Stimulated activated CD4-positive, alpha-beta T cell treated with anti-CD3 and anti-CD28 coated beads, Interleukin-1b, Interleukin-23, amount 100 ng/mL, for 1 hour (primary cell): ENCODE measurements at places on chromosomes 2 and 18.

GRCh38 chr2:49225126-49225525, 70.8 kb upstream of the FSHR start:
- no peak for DNase-seq

DNA sequence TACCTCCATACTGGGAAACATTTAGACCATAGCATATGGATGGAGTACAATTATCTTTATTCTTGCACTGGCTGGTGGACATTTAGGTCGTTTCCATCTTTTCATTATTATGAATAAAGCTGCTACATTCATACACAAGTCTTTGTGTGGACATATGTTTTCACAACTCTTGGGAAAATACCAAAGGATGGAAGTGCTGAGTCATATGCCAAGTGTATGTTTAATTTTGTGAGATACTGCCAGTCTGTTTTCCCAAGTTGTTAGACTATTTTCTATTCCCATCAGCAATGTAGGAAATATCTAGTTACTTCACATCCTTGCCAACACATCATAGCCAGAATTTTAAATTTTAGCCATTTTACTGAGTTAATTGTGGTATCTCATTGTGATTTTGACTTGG, 91.5 kb downstream of the GALNT13 start:
- no peak for DNase-seq

DNA sequence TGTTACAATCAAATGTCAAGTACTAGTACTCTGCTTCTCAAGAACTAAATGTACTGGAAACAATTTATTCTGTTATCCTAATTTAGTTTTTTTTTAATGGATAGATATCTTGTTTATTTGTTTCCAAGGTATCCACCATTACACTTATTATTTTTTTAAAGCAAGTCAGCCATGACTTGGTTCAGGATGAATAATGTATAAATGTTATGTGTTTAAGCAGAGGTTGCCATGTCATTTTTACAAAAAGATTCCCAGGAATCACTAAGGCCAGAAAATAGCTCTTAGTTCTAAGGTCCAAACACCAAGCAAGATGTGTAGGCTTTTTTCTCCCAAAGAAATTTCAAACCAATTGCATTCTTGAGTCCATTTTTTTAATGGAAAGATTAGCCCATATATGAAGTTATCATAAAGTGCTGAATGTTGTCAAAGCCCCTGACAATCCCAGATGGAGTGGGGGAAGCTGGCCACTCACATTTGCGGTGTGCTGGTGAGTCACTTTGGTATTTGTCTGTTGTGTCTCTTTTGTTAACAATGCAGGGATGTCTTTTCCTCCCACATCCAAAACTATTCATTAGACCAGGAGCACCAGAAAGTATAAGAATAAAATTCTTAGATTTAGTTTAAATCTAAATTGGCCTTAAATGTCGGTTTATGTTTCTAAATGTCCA, 158.9 kb downstream of the COL6A3 start:
- no peak for DNase-seq

- peak; percentile 20 for DNase-seq
These were observed 142.8 kb downstream of the NDUFA10 start for GRCh38 chr2:239882331-239882732.

- no peak for DNase-seq
These were observed 128.4 kb upstream of the CBLN2 start for GRCh38 chr18:72672364-72673184.

DNA sequence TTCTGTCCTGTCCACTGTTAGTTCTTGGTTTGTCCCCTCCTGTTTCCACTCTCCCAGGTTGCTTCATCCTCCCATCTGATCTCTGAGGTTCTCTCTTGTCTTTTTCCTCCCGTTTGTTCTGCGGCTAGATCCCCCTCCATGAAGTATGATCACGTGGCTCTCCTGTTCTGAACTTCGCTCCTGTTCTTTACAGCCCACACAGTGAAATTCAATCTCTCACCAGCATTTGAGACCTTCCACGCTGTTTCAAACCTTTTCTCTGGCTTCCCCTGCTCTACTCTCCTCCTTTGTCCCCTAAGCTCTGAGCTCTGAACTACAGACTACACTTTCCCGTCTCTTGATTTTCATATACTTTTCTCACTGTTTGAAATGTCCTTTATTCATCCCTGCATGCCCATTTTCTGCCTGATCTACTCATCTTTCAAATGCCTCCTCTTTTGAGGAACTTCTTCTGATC, 83.5 kb downstream of the OSBPL6 start:
- DNase-seq = no peak

DNA sequence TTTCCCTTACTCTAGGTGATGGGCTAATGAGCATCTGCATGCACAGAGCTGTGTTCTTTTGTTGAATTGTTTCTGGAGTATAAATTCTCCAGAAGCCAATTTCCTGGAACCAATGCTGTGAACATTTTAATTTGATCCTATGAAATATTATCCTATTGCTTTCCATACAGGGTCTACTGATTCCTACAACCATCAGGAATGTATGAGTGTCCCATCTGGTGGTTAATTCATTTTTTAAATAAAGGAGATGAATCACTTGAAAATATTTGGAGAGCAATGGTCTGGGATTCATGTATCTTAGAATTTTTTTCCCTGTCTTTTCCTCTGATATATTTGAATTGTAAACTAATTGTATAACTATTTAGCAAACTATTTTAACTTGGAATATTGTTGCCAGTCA, 14.0 kb downstream of the KIF5C start:
- no peak for DNase-seq

GRCh38 chr2:9060819-9061218, 57.3 kb upstream of the MBOAT2 start:
- DNase-seq = no peak

DNA sequence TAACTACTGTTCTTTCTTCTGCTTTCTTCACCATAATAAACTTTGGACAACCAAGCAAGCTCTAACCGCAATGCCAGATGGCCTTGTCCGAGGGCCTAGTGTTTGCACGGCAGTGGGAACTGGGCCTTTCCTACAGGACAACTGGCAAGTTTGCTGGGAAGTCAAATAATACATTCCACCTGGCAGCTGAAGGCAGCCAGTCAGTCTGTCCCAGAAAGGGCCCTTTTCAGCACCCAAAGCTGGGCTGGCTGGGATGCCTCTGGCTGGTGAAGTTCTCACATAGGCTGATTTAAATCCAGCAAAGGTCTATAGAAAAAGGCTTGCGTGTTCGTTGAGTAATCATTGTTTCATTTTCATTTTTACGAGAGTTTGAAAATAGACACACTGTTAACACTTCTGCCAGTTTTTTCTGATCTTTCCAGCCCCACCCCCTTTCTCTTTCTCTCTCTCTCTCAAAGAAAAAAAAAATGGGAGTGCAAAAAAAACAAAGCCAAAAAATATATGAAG, 110.0 kb upstream of the EPAS1 start:
- no peak for DNase-seq

DNA sequence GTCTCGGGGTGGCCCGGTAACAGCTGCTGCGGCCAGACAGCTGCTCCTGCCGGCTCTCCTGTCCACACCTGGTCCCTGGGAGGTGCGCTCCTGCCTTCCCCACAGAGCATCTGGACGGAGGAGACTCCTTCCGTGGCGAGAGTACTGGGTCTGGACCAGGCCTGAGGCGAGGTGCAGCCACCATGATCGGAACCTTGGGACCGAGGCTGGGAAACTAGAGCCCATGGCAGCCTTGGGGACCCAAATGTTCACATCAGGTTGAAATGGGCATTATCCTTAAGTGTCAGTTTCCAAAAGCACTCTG, 628 bp downstream of the GIGYF2 start:
- DNase-seq = no peak

DNA sequence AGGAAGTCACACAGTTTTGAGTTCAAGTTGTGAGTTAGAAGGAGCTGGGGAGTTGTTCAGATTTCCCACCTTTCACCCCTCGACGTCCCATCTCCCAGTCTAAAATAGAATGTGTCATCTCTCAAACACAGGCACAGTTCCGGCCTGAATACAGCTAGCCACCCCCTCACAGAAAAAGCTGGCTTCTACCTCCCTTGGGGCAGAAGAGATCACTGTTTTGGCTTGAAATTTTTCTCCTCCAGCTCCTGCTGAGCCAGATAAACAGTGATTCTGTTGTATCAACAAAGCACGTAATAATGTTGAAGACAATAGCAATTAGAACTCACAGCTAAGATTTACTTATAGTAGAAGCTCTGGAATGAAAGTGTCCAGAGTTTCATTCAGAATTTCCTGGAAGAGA, 74.7 kb downstream of the KIAA2012 start:
- no peak for DNase-seq

GRCh38 chr2:132372276-132372675, 44.3 kb upstream of the GPR39 start:
- no peak for DNase-seq

DNA sequence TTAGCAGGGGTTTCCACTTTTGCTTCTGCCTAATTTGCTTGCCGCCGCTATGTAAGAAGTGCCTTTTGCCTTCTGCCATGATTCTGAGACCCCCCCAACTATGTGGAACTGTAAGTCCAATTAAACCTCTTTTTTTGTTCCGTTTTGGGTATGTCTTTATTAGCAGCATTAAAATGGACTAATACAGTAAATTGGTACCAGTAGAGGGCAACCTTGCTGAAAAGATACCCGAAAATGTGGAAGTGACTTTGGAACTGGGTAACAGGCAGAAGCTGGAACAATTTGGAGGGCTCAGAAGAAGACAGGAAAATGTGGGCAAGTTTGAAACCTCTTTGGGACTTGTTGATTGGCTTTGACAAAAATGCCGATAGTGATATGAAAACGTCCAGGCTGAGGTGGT, 216.1 kb upstream of the FSIP2 start:
- DNase-seq = no peak

- no peak for DNase-seq
These were observed 31.8 kb upstream of the SULT1C4 start for GRCh38 chr2:108345951-108346350.

GRCh38 chr2:17813742-17814473, 2.4 kb upstream of the MSGN1 start:
- no peak for DNase-seq

GRCh38 chr18:8328126-8328525, 281.1 kb upstream of the RAB12 start:
- no peak for DNase-seq

DNA sequence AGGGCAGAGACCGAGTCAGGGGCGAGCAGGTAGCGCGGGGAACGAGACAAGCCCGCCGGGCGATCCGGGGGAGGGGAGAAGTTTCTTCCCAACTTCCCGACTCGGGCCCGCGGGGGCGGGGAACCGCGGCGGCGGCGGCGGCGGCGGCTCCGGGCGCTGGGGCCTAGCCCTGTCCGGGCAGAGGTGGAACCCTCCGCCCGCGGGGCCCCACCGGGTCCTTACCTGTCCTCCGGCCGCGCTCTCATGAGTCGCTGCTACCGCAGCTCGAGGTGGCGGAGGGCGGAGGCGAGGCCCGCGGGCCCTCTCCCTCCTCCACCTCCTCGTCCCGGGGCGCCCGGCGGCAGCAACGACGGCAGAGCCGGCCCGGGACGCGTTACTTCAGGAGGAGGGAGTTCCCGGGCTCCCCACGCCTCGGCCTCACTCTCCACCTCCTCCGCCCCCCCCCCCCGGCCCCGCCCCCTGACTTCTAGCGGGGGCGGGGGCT, at the start of gene YES1:
YES1 (minus strand) TSS at position 351 of the 484 bp plus-strand sequence. CDS start 55,415 bp downstream, outside the sequence.
- DNase-seq = no peak

- DNase-seq = no peak
These were observed 29.8 kb downstream of the NFATC1 start for GRCh38 chr18:79425569-79425886.

- DNase-seq = no peak
These were observed 22.8 kb downstream of the TTLL4 start for GRCh38 chr2:218733171-218734021.

GRCh38 chr2:44441200-44441599, 79.5 kb downstream of the CAMKMT start:
- no peak for DNase-seq

DNA sequence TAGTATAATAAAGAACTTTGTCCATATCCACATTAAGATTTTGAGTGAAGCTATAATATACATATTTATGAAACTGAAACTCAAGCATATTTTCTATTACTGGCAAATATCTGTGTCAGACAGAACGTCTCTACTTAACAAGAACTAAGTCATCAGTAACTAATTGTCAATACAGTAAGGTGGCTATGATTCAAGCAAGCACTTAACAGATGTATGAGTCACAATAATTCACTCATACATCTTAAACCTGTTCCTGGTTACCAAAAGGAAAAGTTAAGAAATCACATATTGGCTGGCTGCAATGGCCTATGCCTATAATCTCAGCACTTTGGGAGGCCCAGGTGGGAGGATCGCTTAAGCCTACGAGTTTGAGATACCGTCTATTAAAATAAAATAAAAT, 96.0 kb downstream of the SOS1 start:
- DNase-seq = no peak

- no peak for DNase-seq
These were observed 55.2 kb downstream of the ZEB2 start for GRCh38 chr2:144464730-144465129.

GRCh38 chr2:112273349-112273748, 2.0 kb upstream of the ZC3H6 start:
- DNase-seq = no peak

GRCh38 chr2:240599141-240599583, 12.6 kb downstream of the CAPN10 start:
- DNase-seq = no peak

DNA sequence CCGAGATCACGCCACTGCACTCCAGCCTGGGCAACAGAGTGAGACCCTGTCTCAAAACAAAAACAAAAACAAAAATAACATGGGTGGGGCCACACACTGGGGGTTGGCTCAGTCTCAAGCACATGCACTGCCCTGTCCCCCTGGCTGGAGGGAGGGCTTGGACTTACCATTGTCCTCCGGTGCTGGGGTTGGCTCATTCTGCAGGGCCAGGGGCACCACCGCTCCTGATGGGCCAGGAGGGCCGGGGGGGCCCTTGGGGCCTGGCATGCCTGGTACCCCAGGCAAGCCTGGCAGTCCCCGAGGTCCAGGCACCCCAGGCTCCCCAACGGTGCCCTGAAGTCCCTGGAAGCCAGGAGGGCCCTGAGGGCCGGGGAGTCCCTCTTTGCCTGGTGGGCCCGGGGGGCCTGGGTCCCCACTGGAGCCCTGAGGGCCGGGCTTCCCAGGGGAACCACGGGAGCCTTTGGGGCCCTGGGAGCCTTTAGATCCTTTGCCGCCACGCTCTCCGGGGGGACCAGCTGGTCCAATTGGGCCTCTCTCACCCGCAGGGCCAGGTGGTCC, 66.8 kb upstream of the THOC1 start:
- DNase-seq = no peak
